ENCODE measurements at places on chromosomes 2 and 18. TPM values are rescaled to one million over a fixed set of nuclear protein-coding genes. Genes with fewer than 3 reads are reported as not detected.

Gene SOS1
- total RNA-seq, result 103 TPM

Gene MYCN
- 0.15 TPM for total RNA-seq

Gene POLR1A
- 23.4 TPM for total RNA-seq

Gene RTP5
- 0.28 TPM for total RNA-seq

DNA sequence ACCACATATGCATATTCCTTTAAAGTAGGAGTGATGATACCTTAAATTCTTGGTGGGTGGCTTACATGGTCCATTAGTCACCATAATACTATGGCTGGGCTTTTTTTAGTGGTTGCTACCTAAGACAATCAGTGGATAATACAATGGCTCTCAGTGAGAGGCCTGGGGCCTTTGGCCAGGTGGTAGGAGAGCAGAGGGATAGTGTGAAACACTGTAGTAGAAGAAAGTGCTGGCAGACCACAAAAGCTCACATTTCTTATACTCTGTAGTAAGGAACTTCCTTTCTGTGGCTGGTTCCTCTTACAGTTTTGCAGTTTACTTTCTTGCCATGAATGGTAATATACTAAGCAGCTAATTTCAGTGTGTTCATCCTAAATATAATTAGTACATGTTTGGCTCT, 583.5 kb downstream of the XIRP2 start:
- no peak for DNase-seq

DNA sequence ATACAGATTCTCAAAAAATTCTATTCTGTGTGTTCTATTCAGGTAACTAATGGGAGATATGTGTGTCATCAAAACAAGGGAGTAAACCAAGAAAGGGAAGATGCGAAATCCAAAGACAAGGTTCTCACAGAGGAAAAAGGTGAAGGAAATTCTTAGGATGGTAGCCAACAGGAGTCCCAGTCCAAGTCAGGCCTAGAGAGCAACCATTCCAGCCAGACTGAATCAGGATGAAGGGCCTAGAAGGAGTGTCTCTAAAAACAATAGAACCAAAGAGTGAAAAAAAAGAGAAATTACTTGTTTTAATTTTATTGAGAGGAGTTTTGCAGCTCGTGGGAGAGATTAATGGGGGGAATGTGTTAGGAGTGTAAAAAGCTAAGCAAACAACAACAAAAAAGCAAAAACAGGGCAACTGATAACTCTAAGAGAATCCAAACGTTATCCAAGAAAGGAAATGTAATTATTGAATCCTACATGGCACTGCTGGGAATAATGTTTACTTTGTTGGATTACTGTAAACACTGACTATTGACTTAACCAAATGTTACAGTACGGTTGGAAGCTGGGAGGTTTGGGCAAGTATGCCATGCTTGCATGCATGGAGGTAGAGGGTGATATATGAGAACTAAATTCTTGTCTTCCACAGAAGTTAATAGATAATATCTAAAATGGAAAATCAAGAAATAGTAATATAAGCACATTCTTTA, 12.3 kb downstream of the MAP3K20 start:
- DNase-seq, result no peak

DNA sequence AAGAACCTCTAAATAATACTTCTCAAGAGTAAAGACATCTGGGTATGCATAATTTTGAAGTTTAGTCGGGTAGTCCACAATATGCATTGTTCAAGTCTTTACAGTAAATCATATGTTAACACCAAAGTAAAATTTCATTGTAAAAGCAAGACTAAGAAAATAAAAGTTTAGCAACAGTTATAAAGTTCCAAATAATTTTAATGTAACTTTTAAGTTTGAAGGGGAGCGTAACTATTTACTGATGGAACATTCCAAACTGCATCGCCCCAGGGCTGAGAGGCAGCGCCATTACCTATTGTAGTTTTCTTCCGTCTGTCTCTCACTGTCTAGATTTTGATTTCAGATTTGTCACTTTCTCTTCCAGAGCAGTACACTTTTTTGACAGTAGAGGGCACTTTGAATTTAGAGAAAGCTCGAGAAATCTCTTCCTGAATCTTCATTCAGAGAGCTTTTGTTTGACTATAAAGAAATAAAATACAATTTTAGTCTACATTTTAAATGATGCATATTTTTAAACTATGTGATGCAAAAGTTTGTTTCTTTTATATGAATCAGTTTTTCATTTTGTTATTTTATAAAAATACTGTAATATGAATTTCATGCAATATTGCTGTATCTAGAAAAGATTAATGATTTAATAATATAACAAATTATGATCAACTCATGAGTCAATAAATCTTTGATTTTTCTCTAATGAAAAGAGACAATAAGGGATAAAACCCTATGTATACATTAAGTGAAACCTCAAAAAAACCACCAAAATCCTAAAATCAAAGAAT, 389.8 kb downstream of the FIGN start:
- DNase-seq, result peak; percentile 3

DNA sequence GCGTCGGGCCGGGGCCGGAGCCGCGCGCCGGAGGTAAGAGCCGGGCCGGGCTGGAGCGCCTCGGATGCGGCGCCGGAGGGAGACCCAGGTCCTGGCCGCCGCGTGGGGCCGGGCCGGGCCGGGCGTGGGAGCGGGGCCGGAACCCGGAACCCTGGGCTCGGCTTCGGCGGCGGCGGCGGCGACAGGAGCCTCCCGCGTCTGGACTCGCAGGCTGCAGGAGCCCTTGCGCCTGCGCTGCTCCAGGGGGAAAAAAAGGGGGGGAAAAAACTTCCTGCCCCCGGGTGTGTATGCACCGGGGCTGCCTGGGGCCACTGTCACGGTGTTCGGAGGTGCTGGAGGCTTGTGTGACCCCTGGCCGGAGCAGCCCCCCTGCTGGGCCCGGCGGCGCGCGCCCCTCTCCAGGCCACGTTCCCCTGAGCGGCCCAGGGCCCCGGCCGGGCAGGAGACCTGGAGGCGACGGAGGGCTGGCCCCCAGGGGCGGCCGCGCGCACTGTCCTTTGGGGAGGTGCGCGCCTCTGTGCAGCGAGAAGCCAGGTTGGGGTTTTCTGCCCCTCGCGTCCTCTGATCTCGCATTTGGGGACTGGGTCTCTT, 864 bp downstream of the KLHL29 start:
- no peak for DNase-seq

DNA sequence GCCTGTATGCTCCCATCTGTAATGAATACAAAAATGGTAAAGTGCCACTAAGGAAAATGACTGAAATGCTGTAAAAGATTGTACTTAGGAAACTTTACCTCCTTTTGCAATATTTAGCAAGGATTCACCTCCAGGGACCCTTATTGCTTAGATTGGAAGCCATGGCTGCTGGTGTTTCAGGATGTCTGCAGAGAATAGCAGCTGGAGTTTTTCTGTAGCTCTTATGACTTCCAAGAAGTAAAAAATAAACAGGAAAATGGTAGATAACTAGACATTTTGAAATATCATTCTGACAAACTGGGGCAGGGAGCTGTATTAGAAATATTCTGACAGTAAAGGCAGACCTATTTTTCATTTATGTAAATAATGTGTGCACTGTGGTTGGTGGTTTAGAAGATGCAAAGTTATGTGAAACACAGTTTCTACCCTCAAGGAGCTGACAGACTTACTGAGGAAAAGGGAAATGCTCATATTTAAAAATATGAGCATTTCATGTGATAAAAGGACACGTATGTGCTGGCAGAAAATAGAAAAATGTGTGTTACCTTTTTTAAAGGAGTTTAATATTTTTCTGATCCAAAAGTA, 224.9 kb upstream of the BOD1L2 start:
- no peak for DNase-seq

- no peak for DNase-seq
Observed at GRCh38 chr2:185780890-185781289, 42.3 kb downstream of the FSIP2 start.

DNA sequence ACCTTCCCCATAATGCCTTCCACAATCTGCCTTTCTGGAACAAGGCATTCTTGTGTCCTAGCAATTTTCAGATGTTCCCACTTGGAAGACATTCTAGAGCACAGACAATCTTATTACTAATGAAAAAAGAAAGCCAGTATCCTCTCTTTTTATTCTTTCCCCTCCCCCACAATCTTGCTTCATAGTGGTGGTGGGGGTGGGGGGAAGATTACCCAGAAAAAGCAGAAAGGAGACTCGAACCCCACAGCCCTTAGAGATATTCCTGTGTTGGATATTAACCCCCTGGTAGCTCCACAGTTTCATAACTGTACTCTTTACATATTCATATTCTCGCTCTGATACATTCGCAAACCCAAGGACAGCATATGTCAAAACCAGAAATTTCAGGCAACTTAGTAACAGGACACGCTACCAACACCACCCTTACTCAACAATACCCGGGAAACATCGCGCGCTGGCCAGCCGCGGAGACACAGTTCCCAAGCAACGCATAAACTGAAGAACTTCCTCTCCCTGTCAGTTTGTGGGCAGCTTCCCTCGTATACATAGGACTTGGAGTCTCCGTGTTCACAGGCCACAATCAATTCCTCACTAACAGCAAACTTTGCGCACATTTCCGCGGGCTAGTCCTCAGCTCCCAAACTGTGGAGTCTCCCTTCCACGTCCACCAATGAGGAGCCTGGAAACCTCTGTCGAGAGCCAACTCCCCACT, 793 bp downstream of the NR4A2 start:
- peak; percentile 53 for DNase-seq

All from CD4-positive, alpha-beta memory T cell (primary cell).